ENCODE measurements at places on chromosomes 13 and 19.

GRCh38 chr19:47058621-47059022, 10.2 kb upstream of the TMEM160 start:
- DNase-seq: no peak

DNA sequence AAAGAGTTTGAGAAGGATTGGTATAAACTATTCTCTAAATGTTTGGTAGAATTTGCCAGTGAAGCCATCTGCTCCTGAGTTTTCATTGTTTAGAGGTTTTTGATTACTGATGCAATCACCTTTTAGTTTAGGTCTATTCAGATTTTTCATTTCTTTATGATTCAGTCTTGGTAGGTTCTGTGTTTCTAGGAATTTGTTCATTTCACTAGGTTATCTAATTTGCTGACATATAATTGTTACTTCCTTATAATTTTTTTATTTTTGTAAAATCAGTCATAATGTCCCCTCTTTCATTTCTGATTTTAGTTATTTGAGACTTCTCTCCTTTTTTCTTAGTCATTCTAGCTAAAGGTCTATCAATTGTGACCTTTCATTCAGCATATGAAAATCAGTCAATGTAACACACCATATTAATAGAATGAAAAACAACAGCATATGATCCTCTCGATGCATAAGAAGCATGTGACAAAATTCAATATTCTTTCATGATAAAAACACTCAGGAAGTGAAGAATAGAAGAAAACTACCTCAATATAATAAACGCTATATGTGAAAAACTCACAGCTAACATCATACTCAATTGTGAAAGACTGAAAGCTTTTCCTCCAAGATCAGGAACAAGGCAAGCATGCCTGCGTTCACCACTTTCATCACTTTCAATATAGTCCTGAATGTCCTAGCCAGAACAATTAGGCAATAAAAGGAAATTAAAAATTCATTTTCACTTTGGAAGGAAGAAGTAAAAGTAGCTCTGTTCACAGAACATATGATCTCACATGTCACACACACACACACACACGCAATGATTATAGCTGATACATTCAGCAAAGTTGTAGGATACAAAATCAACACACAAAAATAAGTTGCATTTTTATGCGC, 149.1 kb downstream of the COG6 start:
- no peak for DNase-seq

- DNase-seq: no peak
Measured at GRCh38 chr19:41649827-41650226, 23.0 kb upstream of the CEACAM4 start.

GRCh38 chr13:88189728-88190127, 518.6 kb downstream of the SLITRK5 start:
- DNase-seq: no peak

DNA sequence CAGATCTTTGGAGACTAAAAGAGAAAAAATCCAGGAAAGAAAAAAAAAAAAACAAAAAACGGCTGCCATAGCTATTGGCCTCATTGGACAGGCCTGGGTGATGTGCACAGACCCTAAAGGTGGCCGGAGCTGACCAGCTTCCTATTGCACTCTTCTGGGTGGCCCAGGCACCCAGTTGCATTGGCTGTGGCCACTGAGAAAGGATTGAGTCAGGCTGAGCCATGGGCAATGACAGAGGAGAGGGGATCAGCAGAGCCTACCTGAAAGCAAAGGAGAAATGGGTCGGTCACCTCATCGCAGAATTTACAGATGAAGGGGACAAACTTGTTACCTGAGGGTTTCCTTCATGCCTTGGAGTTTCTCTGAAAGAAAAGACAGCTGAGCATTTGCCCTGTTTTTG, 17.3 kb downstream of the HMGB1 start:
- DNase-seq: no peak

- DNase-seq: peak; percentile 37
Measured at GRCh38 chr19:10454267-10454666, 33.9 kb downstream of the PDE4A start.

DNA sequence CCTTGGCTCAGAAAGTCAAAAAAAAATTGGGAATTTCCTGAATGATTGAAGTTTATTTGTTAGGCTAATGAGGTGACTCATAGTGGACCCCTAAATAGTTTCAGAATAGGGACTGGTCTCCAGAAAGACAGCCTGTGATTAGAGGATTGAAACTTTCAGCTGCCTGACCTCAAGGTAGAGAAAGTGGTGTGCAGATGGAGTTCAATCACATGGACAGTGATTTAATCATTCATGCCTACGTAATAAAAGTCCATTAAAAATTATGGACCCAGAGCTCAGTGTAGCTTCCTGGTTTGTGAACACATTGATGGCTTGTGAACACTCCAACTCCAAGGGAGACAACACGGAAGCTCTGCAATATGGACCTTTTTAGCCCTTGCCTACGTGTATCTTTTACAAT, 533.2 kb upstream of the PCDH9 start:
- DNase-seq: no peak

- DNase-seq: peak; percentile 64
Measured at GRCh38 chr13:78137404-78138142, 218.9 kb upstream of the EDNRB start.

GRCh38 chr13:98989469-98990235, 11.8 kb upstream of the DOCK9 start:
- no peak for DNase-seq

DNA sequence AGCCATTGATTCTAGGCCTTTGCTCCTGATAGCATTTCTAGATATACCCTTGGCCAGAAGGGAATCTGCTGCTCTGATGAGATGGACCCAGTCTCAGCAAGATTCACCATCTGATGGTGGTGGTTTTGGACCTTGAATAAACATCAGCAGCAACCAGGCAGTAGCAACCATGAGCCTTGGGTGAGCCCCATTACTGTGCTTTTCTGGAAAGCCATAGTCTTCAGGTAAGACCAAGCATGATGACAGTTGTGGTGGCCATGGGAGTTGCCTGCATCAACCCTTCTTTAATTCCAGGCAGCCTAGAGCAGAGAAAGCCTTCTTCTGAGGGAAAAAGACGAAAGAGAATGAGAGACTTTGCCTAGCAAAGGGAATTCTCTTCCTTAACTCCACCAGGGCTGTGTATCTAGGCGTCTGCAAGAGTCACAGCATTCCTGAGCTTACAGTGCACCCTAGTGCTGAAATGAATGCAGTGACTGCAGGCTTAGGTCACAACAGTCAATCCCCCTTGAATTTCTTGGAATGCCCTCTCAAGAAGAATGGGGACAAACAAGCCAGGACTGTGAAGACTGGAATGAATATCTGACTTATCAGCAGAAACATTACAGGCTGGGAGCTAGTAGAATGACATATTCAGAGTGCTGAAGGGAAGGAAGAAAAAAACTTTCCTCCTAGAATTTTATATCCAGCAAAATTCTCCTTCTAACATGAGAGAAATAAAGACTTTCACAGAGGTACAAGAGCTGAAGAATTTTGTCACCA, 942.4 kb upstream of the PCDH20 start:
- peak; percentile 35 for DNase-seq

DNA sequence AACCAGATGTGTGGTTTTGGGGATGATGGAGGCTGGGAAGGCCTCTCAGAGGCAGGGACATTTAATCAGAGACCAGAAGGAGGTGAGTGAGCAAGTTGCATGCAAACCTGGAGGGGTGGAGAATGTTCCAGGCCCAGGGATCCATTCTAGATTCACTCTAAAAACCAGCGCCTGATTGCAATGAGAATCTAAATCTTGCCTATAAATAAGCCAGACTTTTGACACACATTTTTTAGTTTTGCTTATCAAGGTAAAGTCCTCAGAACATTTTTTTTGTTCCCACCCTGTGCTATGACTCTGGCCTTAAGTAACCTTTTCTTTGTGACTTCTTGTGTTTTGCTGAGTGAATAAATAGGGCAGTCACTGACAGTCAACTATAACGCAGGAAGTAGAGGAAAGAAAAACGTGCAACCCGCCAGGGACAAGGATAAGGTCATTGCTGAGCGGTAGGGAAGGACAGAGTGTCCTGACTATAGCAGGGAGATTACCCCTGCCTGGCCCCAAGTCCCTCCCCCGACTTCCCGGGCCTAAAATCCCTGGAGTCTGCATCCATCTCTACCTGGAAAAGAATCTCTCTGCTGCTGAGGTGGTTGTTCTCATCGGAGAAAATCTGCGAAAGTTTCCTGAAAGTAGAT, 14.4 kb downstream of the RGL3 start:
- DNase-seq: no peak

DNA sequence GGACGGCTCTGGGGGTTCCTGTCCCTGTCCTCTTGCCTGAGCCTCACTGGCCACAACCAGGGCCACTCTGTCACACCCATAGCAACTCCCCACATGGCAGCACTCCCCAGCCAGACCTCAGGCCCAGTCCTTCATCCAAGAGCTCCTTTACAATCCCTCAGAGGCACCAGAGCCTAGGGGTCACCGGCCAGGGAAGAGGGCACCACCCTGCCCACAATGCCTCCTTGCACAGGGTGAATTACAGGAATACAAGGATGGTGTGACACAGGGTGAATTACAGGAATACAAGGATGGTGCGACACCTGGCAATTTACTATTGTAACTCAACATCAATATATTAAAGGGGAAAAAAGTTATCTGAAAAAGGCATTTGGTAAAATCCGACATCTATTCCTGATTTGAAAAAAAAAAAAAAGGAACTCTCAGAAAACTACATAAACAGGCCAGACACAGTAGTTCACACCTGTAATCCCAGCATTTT, 16.5 kb downstream of the MIER2 start:
- DNase-seq: no peak

GRCh38 chr19:44951179-44952159, 3.7 kb upstream of the CLPTM1 start:
- DNase-seq: peak; percentile 86

DNA sequence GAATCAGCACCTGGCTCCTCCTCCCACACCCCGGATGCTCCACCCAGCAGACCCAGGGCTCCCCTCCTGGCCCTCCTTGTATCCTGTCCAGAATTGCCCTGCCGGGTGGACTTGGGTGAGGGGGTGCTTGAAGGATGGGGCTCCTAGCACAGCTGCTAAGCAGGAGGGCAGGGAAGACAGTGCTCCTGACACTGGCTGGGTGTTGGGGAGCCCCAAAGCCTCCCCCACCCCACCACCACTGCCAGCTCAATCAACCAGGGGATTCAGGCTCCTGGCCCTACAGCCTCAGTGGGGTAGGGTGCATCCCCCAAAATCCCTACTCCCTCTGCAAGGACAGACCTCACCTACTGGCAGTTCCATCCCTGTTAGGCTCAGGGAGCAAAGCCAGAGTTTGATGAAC, 2.6 kb upstream of the CYP4F11 start:
- no peak for DNase-seq

DNA sequence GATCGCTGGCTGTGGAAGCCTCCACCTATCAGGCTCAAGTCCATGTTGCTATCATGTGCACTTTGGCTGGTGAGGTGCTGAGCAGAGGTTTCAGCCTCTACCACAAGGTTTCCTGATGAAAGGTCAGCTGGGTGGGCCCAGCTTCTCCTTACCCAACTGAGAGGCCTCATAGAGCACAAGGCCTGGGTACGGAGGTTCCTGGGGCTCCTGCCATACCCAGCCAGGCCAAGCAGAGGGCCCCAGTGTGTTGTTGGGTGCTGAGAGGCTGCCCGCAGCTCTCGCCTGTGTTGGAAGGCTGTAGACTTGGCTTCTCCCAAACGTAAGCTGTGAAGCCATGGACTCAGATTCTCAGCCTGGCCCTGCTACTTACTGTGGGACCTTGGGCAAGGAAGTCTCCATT, 28.2 kb downstream of the ACTN4 start:
- peak; percentile 79 for DNase-seq

DNA sequence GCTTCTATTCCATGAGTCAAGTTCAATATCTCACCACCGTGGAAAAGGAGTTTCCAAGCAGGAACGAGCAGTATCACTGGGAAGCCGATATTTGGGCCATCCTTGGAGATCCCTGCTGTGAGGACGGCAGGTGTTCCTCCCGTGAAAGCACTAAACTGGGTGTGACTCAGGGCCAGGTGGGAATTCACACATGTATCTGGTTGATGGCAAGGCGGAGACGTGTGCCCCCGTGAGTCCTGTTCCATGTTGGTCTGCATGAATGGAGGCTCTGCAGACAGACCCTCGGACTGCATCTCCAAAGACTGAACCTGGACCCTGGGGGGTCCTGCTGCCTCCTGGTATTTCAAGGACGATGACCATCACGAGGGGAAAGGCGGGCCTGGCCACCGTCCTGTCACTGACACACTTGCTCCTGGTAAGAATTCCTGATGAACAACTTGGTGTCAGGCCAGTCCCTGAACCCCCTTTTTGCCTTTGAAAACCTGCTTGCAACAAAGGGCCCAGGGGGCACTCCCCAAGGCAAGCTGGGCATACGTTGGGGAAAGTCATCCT, 22.8 kb upstream of the GAS6 start:
- DNase-seq: no peak

- no peak for DNase-seq
Measured at GRCh38 chr19:4174895-4175668, 7.3 kb downstream of the SIRT6 start.

- DNase-seq: no peak
Measured at GRCh38 chr13:113650731-113651148, 7.3 kb downstream of the ATP4B start.

GRCh38 chr13:26685606-26686005, 75.0 kb downstream of the GPR12 start:
- no peak for DNase-seq

DNA sequence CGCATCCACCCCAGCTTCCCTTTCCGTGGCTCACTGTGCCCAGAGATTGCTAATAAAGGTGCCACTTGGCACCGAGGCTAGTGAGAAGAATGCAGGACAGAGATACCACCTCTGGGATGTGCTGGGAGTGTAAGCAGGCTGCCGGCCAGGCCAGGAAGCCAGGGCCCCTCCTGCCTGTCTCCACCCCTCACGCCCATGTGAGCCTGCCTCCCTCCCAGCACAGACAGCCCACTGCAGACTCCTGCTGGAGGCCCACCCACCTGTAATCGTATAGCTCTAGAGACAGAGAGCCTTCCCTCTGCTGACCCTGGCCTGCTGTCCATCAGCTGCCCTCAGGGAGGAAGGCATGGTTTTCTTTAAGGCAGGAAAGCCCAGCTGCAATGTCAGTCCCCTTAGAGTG, 13.9 kb downstream of the VSTM2B start:
- no peak for DNase-seq

GRCh38 chr19:37078717-37079032, 442 bp downstream of the ZNF420 start:
- DNase-seq: peak; percentile 19

DNA sequence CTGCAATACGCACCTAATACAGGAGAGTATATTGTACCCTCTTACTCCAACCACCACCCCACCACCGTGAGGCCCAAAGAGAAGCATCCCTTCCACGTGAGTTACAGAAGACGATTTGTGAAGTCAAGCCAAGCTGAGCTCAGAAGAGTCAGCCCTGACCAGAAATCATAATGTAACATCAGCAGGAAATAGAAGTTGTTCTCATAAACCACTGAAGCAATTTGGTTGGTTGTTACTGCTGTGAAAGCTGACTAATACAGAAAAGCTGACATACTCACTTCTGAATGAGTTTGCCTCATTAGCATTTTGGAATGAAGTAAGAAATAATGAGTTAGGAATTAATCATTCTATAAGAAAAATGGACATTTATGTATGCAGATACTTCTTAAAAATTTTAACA, 749.4 kb upstream of the SLC10A2 start:
- no peak for DNase-seq

GRCh38 chr13:24503379-24503696, 9.2 kb downstream of the PARP4 start:
- no peak for DNase-seq

All from hematopoietic multipotent progenitor cell treated with erythropoietin and hydrocortisone succinate and interleukin-3 and kit ligand, for 8 days (in vitro differentiated cells).